DND-41 (cell line): ENCODE measurements at places on chromosomes 12 and 14.
A peak's percentile ranks its signal among the peaks of the same experiment; 100 is the strongest.

GRCh38 chr12:109020796-109021380 is at the start of gene SVOP:
Gene SVOP, minus strand, starts transcription at chr12:109021068. Its CDS starts 200 bp downstream, at chr12:109020868.
- H3K36me3 ChIP-seq: no peaks in the 10 kb centered on the region
- H3K4me3 ChIP-seq: no peak within 1 kb of the TSS
- no peaks in the 10 kb centered on the region for H3K4me1 ChIP-seq
- H3K27ac ChIP-seq: no peak within 1 kb of the TSS
- peak; percentile 35 for DNase-seq

DNA sequence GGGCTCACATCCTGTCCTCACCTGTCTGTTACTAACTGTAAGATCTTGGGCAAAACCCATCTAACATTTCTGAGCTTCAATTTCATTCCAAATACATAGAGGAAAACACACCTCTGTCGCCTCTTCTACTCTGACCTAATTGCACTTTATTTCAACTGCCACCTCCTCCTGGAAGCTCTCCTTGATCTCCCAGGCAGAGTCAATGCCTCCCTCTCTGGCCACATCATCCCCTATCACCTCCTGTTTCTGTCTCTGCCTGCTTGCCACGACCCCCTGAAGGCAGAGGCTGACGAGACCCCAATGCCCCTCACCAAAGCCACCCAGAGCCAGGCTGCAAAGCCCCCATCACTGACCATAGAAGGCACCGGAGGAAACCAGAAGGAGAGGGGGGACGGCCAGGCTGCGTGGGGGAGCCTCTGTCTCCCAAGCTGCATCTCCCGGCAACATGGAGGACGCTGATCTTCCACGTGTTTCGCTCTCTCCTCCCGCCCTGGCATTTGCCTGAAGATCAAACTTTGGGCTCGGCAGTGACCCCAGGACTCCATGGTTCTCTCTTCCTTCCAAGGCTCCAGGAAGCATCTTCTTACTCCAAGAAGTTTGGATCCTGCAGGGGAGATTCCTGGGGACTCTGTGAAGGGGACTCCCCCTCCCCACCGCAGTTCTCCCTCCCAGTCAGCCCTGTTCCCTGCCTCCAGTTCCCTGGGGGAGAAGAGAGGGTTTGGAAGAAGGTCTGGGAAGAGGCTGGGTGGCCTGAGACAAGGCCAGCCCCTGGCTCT is 50.1 kb upstream of the BCL11B start:
- no peaks in the 10 kb centered on the region for H3K36me3 ChIP-seq
- H3K4me1 ChIP-seq: no peaks in the 10 kb centered on the region
- no peak overlapping the region for H3K27ac ChIP-seq
- DNase-seq: no peak

DNA sequence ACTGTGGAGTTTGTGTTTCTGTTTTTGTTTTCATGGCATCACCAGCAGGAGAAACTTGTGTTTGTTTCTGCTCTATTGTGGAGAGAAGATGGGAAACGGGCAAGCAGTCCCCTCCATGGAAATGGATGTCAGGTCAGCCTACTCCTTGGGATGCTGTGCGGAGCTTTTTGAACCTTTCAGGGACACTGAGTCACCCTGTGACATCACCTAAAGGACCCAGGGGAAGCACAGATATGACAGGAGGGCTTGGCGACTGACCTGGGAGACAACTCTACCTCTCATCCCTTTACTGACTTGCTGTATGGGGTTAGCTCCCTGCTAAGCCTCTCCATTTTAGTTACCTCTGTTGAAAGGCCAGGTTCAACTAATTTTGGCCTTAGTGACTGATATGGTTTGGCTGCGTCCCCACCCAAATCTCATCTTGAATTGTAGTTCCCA is 706.9 kb upstream of the TMEM132C start:
- H3K4me1 ChIP-seq: no peaks in the 10 kb centered on the region
- no peak overlapping the region for H3K27ac ChIP-seq
- H3K4me3 ChIP-seq: no peak overlapping the region

GRCh38 chr12:121240484-121241101 is 30.7 kb downstream of the P2RX4 start:
- DNase-seq: no peak
- peaks cover 63% of the 10 kb centered on the region for H3K36me3 ChIP-seq
- H3K27ac ChIP-seq: no peak overlapping the region

GRCh38 chr12:15535352-15535781 is 213.1 kb downstream of the PTPRO start:
- no peaks in the 10 kb centered on the region for H3K27me3 ChIP-seq
- no peaks in the 10 kb centered on the region for H3K36me3 ChIP-seq
- no peak overlapping the region for H3K4me3 ChIP-seq
- H3K4me1 ChIP-seq: peaks cover 44% of the 10 kb centered on the region

GRCh38 chr14:66377574-66377973 is 108.6 kb upstream of the CCDC196 start:
- no peak overlapping the region for H3K27ac ChIP-seq
- no peaks in the 10 kb centered on the region for H3K27me3 ChIP-seq
- no peaks in the 10 kb centered on the region for H3K36me3 ChIP-seq
- no peaks in the 10 kb centered on the region for H3K4me1 ChIP-seq

- H3K27ac ChIP-seq: no peak overlapping the region
- no peak for DNase-seq
- H3K27me3 ChIP-seq: peaks cover 3% of the 10 kb centered on the region
- no peaks in the 10 kb centered on the region for H3K4me1 ChIP-seq
- no peak overlapping the region for H3K4me3 ChIP-seq
Observed at GRCh38 chr14:59754256-59754655, 116.3 kb downstream of the RTN1 start.

GRCh38 chr14:101590062-101590461 is 28.8 kb downstream of the DIO3 start:
- no peak overlapping the region for H3K4me3 ChIP-seq
- DNase-seq: no peak
- no peak overlapping the region for H3K27ac ChIP-seq
- no peaks in the 10 kb centered on the region for H3K36me3 ChIP-seq
- no peaks in the 10 kb centered on the region for H3K4me1 ChIP-seq

DNA sequence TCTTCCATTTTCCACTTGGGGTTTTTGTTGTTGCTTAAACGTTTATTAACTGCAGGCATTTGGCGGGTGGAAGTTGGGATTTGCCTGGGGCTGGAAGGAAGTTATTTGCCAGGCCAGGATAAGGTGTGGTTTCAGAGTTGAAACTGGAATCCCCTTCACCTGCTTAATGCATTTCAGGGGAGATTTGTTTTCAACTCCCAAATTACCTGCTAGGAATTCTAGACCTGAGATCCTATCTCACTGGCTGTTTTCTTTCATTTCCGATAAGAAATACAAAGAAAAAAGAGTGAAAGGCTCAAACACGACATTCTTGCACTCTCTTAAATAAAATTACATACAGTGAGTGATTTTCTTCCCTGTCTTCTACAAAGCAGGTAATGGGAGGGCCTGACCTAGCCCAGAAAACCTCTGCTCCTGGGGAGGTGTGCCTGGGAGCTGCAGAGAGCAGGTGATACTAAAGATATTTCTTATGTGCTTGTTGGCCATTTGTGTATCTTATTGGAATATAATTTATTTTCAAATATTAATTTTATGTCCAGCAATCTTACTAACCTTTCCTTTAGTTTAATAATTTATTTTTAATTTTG is 278.2 kb downstream of the ZFP36L1 start:
- no peak overlapping the region for H3K27ac ChIP-seq
- H3K4me3 ChIP-seq: no peak overlapping the region
- H3K36me3 ChIP-seq: no peaks in the 10 kb centered on the region
- H3K4me1 ChIP-seq: no peaks in the 10 kb centered on the region
- no peaks in the 10 kb centered on the region for H3K27me3 ChIP-seq

GRCh38 chr12:68762691-68763090 is 16.7 kb downstream of the SLC35E3 start:
- H3K27ac ChIP-seq: no peak overlapping the region
- H3K4me3 ChIP-seq: no peak overlapping the region
- H3K36me3 ChIP-seq: peaks cover 37% of the 10 kb centered on the region
- no peaks in the 10 kb centered on the region for H3K4me1 ChIP-seq
- DNase-seq: no peak

GRCh38 chr14:20682435-20683124 is 1.8 kb upstream of the RNASE4 start:
- H3K27ac ChIP-seq: peak overlapping the region; percentile 97
- peak overlapping the region; percentile 83 for H3K4me3 ChIP-seq
- DNase-seq: peak; percentile 88
- no peaks in the 10 kb centered on the region for H3K36me3 ChIP-seq

DNA sequence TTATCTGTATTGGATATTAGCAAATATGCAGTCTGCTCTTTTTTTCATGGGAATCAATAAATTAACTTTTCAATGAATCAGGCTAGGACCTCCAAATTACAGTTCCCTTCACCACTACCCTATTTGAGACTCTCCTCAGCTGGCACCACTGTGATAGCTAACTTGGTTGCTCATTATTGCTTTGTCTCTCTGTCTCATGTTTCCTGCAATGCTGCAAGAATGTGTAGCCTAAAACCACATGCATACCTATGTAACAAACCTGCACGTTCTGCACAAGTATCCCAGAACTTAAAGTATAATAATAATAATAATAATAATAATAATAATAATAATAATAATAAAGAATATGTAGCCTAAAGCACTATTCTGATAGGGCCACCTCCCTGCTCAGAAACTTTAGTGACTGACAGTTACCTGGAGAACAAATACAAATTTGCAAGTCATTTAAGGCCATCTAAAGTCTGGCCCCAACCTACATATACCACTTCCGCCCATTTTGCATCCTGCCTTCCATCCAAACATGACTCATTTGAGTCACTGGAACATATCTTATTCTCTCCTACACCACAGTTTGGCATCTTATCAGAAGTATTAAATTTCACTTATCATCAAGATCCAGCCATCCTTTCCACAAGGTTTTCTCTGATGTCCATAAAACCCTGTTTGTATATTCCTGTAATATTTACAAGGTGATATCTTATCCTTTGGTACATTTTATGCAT is 215.1 kb downstream of the LRRK2 start:
- no peak overlapping the region for H3K27ac ChIP-seq
- H3K4me3 ChIP-seq: no peak overlapping the region
- no peaks in the 10 kb centered on the region for H3K36me3 ChIP-seq
- H3K27me3 ChIP-seq: no peaks in the 10 kb centered on the region
- no peaks in the 10 kb centered on the region for H3K4me1 ChIP-seq
- DNase-seq: no peak

- H3K36me3 ChIP-seq: peaks cover 20% of the 10 kb centered on the region
- DNase-seq: no peak
- no peak overlapping the region for H3K4me3 ChIP-seq
- 0 out of 2 replicates have a peak overlapping the region, but pooled peaks have one; percentile 7 for H3K27ac ChIP-seq
- H3K27me3 ChIP-seq: no peaks in the 10 kb centered on the region
- H3K4me1 ChIP-seq: peaks cover 45% of the 10 kb centered on the region
Observed at GRCh38 chr14:100386121-100386520, 63.0 kb downstream of the SLC25A47 start.

DNA sequence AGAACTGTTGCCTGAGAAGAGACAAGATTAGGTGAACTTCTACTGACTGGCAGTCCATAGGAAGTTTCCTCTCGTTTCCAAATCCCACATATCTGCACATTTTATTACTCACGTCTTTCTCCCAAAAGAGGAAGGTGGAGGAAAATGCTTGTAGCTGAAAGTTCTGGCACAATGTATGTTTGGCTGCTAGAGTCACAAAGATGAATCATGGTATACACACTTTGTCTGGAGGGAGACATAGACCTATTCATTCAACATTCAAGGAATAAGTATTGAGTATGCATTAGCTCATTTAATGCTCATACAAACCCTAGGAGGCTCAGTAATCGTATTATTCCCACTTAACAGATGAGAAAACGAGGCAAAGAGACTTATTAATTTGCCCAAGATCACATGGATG is 291.8 kb downstream of the FOXN3 start:
- no peak for DNase-seq
- 0 out of 2 replicates have a peak, but pooled peaks cover 4% of the 10 kb centered on the region for H3K4me1 ChIP-seq
- no peaks in the 10 kb centered on the region for H3K27me3 ChIP-seq
- no peak overlapping the region for H3K27ac ChIP-seq
- no peak overlapping the region for H3K4me3 ChIP-seq
- H3K36me3 ChIP-seq: no peaks in the 10 kb centered on the region

- no peak overlapping the region for H3K4me3 ChIP-seq
- peaks cover 15% of the 10 kb centered on the region for H3K27me3 ChIP-seq
- H3K27ac ChIP-seq: no peak overlapping the region
- DNase-seq: no peak
- H3K36me3 ChIP-seq: no peaks in the 10 kb centered on the region
- no peaks in the 10 kb centered on the region for H3K4me1 ChIP-seq
Observed at GRCh38 chr12:103819892-103820291, 21.1 kb downstream of the NT5DC3 start.

- H3K4me1 ChIP-seq: no peaks in the 10 kb centered on the region
- no peaks in the 10 kb centered on the region for H3K27me3 ChIP-seq
- H3K4me3 ChIP-seq: no peak overlapping the region
- no peak for DNase-seq
- no peak overlapping the region for H3K27ac ChIP-seq
Observed at GRCh38 chr12:23930599-23930998, 18.9 kb downstream of the SOX5 start.

DNA sequence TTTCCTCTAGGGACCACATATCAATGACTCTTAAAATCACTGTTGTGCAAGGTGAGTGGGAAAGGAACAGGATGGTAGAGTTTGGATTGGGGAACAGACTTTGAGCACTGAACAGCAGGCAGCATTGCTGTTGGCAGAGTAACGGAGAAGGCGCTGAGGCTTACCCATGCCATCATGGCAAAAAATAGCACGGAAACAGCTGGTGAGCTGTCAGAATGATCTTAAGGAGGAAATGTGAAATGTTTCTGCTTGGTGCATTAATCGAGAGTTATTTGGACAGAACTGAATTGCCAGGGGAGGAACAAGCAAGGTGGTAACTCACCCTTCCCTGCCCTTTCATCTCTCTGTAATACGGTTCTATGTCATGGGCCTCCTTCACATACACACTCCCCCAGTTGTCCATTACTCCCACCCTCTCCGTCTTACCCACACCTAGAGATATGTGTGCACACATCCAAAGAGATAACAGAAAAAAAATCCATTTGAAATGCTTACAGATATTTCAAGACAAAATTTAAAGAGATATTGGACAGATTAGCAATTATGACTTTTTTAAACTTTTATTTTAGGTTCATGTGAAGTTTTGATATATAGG is 572.5 kb downstream of the DIO2 start:
- H3K36me3 ChIP-seq: no peaks in the 10 kb centered on the region
- DNase-seq: no peak
- peaks cover 19% of the 10 kb centered on the region for H3K4me1 ChIP-seq
- no peaks in the 10 kb centered on the region for H3K27me3 ChIP-seq
- no peak overlapping the region for H3K27ac ChIP-seq
- no peak overlapping the region for H3K4me3 ChIP-seq

GRCh38 chr12:88628856-88629509 is 48.7 kb upstream of the KITLG start:
- no peaks in the 10 kb centered on the region for H3K36me3 ChIP-seq
- H3K4me3 ChIP-seq: no peak overlapping the region
- H3K27me3 ChIP-seq: peaks cover 15% of the 10 kb centered on the region
- H3K27ac ChIP-seq: no peak overlapping the region

- H3K27me3 ChIP-seq: no peaks in the 10 kb centered on the region
- no peaks in the 10 kb centered on the region for H3K4me1 ChIP-seq
- no peak overlapping the region for H3K27ac ChIP-seq
Observed at GRCh38 chr12:16324272-16324671, 23.2 kb upstream of the MGST1 start.

DNA sequence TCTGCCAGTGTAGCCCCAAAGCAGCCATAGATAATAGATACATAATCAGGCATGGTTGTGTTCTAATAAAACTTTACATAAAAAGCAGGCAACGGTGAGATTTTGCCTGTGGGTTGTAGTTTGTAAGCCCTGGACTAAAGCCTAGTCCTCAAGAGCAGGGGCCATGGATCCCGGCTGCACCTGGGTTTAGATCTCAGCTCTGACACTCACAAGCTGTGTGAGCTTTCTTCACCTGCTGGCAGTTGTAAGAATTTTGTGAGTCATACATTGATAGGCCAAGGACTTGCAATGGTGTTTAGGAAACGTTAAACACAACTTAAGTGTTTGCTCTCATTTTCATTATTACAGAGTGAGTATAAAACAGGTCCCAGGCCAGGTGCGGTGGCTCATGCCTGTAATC is 395.8 kb upstream of the TBX3 start:
- no peak overlapping the region for H3K27ac ChIP-seq
- H3K36me3 ChIP-seq: no peaks in the 10 kb centered on the region
- DNase-seq: no peak
- no peak overlapping the region for H3K4me3 ChIP-seq
